Activated T-helper 1 cell treated with anti-CD3 and anti-CD28 coated beads, Interleukin-12 subunit alpha, Interleukin-12 subunit beta, Interleukin-2, Interleukin-4 antibody, amounts not matched to agents 30 ng/mL and 10 ng/mL and 1 ng/mL, durations not matched to agents 14 hours and 24 hours and 36 hours (primary cell): ENCODE measurements at places on chromosomes 11 and 22. TPM values are rescaled to one million over a fixed set of nuclear protein-coding genes. Genes with fewer than 3 reads are reported as not detected.

- DNase-seq = no peak
These were observed 2.9 kb upstream of the MTFP1 start for GRCh38 chr22:30422481-30423300.

The KRTAP5-2 gene
- not detected in 2 replicates for total RNA-seq

The TNNI2 gene
- total RNA-seq = not detected in 2 replicates

DNA sequence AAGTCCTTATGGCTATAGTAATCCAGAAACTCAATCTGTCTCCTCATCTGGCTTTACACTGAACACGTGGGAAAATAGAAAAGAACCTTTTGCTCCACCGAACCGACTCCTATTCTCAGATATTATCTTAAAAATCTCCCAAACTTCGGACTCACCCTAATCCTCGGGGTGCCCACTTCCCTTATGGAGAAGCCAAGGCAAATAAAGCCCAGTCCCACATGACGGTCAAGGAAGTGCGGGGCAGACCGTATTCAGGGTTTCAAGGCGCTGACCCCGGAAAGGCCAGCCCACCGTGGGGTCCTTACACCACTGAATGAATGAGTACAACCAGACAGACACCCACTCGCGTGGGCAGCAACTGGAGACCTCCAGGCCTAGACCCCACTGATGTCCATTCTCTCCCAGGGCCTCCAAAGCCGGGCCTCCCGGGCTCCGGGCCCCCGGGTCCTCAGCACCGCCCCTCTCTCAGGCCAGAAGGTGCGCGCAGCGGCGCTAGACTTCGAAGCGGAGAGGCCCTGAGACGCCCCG, 489 bp downstream of the NUP98 start:
- no peak for DNase-seq

- DNase-seq = no peak
These were observed 74.2 kb upstream of the MS4A8 start for GRCh38 chr11:60625262-60625661.

DNA sequence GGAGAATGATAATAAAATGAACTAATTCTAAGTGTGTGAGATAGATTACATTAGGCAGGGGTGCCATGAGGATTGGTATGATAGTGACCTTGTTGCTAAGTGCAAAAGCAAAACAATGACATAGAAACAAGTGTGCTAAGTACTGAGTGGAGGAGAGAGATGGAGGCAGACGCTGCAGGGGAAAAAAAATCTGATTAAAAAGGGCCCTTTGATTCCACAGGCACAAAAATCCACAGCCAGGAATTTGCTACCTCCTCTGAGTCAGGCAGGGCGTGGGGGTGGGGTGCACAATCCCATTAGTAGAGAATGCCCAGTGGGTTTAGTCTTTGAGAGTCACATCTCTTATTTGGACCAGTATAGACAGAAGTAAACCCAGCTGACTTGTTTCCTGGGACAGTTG, at the start of gene CNTF:
CNTF (plus strand) TSS at position 322 of the 400 bp plus-strand sequence. CDS start 88 bp downstream, outside the sequence.
- no peak for DNase-seq

- DNase-seq = no peak
These were observed 319.7 kb upstream of the CTSC start for GRCh38 chr11:88657076-88657738.

DNA sequence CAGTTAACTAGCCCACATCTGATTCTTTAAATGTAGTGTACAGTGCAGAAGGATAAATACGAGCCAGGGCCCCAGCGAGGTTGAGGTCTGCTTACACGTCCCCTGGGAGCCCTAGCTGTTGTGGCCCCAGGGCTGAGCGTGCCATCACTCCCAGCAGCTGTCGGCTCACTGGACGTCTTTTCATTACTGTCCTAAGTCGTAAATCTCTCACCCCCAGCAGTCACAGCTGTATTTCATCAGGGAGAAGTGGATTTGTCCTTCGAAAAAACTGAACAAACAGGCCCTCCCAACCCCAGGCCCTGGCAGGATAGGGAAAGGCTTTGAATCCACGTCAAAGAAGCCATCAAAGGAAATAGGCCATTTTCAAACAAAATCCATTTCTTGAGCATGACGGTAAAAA, 110.4 kb upstream of the CSNK2A3 start:
- no peak for DNase-seq

- DNase-seq = no peak
These were observed 40.0 kb downstream of the KCNJ4 start for GRCh38 chr22:38415046-38415445.

DNA sequence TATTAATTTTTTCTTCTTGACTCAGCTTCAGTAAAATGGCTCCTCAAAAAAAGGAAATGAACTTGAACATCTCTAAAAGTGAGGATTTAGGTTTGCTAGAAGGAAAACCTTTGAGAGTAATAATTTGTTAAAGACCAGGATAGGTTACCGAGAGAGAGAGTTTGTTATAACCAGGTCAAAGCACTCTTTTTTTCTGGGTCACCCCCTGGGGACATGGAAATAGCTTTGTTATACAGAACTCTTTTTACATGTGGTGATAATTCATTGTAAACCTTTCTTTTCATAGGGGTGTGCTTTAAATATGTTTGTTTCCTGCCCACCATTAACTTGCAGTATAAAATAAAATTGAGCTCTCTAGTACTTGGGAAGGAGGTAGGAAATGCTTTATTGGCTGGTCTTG, 47.7 kb downstream of the DNAJC24 start:
- no peak for DNase-seq
